ENCODE measurements at places on chromosomes 12 and 14.

DNA sequence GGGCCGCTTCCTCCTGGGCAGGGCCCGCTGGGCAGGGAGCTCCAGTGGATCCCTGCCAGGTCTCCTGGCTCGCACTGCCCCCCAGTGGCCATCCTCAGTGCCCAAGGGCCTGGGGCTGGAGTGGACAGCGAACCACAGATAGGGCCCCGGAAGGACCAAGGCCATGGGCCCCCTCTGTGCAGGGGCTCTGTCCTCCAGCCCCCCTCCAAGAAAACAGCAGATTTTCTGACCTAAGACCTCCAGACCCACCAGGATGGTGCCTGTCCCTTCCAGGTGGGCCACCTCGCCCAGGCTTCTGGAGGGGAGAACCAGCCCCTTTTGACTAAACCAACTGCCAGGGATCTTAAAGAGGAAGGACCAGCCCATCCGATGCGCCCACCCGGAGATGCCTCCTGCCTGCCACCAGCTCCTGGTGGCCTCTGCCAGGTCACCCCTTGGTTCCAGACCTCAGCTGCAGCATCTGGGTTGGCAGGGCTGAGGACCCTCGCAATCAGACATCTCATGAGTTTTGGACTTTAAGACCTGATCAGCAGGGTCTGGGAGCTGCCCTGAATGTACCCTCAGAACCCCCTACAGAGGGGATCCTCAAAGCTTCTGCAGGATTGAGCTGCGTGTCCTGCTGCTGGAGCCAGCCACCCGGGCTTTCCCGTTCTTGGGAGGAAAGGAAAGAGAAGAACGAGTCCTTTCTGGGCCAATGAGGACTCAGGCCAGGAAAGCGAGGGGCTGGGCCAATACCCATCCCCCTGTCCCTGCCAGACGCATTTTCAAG is 325.8 kb upstream of the DIO3 start:
- DNase-seq = peak; percentile 68

DNA sequence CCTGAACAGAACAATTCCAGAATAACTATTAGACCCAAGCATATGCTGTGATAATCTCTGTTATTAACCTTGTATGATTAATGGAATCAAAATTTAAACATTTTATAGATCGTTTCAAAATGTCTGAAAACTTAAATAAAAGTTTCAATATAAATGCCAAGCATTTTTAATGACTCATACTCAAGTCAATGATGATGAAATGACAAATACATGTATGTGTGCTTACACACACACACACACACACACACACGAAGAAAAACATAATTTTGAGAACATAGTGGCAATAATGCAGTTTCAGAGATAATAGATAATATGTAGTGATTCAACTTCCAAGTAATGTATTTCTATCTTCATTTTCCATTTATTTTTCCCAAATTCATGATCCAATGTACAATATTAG is 384.9 kb upstream of the FOXG1 start:
- no peak for DNase-seq

DNA sequence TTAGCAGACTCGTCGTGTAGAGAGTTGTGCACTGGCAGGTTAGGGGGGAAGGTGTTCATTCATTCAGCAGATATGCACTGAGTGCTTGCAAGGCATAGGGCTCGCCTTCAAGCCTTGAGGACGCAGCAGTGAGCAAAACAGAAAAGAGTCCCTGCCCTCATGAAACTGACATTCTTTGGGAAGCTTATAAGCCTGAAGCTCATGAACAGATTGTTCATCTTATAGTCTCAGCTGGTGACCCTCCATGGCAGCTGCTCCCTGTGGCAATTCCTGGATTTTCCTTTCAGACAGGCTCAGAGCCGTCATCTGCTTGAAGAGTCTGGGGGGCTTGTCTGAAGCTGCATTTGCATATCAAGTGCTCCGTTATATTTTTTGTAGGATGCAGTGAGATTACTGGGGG is 148.4 kb downstream of the PRKCH start:
- no peak for DNase-seq

DNA sequence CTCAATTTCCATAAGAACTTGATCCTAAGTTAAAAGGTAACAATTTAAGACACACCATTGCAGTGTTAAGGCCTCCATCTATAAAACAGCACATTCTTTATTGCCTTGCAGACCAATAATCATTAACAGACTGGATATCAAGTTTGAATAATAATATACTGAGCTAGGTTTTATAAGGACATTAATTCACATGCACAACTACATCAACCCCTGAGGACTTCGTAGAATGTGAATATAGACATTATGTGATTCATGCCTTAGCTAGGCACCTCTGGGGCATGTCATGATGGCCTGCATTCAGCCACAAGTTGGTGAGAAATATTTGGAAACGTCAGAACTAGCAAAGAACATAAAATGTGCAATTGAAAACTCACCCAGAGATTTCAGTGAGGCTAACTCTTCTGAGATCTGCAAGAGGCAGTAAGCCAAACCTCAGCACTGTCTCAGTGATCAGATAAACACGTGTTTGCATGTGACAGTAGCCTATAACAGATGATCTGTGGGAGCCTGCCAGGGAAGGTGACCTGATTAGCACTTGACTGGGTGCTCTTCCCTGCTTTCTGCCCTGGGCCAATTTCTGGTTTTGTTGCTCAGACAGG is 492.2 kb downstream of the FLRT2 start:
- DNase-seq = no peak

- DNase-seq = no peak
Observed at GRCh38 chr12:87518481-87518880, 510.7 kb downstream of the C12orf50 start.

- no peak for DNase-seq
Observed at GRCh38 chr12:68345763-68346162, 13.6 kb upstream of the MDM1 start.

GRCh38 chr14:101410126-101410525 is 151.2 kb upstream of the DIO3 start:
- no peak for DNase-seq

DNA sequence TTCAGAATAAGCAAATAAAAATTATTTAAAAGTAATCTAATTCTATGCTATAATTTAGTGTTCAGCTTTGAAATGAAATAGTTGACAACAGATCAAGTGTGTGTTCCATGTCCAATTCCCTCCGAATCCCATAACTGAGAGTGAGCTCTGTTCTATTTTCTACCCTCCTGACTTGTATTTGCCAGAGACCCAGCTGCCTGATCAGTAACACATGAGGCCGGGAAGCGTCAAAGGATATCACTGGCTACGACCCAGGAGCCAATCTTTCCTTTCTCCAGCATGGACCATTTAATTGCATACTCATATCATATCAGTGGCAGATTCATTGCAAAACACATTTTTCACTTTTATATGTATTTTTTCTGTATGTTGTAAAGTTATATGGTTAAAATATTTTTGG is 108.8 kb upstream of the TSPAN8 start:
- DNase-seq = no peak

DNA sequence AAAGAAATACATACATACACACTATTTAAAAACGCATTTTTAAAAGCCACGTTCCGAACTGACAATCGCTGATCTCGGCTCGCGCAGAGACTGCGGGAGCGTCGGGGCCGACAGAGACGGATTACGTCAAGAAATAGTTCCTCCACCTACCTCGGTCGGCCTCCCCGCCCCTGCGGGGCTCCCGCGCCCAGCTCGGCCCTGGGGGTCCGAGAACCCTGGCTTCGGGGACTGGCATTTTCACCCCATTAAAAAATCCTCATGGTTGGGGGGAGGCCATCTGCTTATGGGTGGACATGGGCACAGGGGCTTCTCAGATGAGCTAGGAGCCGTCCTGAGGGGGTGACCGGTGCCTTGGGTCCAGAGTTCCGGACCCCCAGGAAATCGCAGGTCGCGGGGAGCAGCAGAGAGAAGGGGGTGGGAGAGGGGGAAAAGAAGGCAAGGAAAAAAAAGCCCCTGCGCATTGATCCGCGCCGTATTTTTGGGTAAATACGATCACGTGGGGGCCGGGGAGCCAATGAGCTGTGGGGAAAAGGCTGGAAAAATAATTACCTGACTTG is 324 bp upstream of the HOXC9 start:
- peak; percentile 85 for DNase-seq

- DNase-seq = no peak
Observed at GRCh38 chr12:122790393-122791075, 16.2 kb downstream of the CCDC62 start.

DNA sequence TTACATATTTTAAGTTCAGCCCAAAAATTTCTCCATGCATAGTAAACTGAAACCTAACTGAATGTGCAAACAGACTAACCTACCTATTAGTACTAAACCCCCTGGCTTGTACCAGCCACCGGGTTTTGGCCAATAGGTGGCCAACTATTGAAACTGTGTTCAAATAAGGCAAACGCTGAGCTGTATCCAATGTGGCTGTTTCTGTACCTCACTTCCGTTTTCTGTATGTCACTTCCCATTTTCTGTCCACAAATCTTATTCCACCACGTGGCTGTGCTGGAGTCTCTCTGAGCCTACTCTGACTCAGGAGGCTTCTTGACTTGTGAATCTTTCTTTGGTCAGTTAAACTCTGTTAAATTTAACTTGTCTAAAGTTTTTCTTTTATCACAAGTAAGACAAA is 6.0 kb upstream of the FBXO34 start:
- no peak for DNase-seq

DNA sequence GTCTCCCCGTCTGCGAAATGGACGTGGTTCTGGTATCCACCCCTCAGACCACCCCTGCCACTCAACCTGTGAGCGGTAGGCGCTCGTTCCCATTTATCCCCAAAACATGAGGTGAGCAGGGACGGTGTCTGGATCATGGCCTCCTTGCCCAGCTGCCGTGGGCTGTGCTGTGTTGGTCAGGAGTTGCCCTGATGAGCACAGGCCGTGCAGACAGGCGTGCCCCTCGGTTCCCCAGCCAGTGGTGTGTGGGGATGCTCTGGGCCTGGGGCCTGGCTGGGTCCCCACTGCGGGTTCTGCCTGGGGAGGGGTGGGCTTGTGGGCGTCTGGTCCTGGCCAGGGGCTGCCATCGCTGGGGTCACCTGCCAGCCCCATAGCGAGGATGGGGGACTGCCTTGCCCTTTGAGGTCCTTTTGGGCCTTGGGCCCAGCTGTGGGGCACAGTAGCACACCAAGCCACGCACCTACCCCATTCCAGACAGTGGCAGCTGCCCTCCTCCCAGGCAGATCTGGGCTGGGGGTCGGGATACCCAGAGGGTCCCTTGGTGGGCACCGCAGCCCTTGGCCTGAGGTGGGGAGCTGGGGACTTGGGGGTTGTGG is 11.3 kb upstream of the PUS1 start:
- no peak for DNase-seq

- DNase-seq = no peak
Observed at GRCh38 chr14:68236582-68237458, 417.2 kb downstream of the RAD51B start.

DNA sequence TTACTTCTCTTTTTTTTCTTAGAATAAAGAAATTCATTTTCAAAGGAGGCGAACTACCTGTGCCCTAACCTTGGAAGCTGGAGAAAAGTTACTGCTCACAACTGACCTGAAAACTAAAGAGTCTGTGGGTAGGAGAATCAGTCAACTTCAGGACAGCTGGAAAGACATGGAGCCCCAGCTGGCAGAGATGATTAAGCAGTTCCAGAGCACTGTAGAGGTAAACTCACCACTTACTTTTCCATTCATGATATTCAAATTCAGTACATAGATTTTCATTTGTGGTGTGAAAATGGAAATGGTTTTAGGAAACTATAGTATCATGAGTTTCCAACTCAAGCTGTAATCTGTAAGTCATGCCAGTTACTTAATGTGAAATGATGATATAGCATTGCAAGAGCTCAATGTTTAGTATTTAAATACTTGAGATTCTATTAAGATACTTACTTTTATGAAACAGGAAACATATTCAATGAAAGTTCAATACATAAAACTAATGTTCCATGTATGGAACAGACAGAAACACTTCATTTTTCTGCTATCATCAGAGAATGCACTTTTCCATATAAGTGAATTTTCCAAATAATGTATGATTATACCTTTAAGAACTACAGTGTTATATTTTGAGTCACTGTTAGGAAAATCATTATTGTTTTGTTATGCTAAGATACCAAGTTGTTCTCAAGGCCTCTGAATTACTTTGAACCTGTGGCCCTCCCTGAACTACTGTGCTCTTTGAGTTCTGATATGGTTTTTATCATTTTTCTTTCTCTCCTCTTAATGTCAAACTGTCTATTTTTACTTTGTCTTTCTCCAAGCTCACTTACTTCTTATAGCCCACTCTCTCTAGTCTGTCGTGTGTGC is 119.0 kb downstream of the ESR2 start:
- DNase-seq = no peak

DNA sequence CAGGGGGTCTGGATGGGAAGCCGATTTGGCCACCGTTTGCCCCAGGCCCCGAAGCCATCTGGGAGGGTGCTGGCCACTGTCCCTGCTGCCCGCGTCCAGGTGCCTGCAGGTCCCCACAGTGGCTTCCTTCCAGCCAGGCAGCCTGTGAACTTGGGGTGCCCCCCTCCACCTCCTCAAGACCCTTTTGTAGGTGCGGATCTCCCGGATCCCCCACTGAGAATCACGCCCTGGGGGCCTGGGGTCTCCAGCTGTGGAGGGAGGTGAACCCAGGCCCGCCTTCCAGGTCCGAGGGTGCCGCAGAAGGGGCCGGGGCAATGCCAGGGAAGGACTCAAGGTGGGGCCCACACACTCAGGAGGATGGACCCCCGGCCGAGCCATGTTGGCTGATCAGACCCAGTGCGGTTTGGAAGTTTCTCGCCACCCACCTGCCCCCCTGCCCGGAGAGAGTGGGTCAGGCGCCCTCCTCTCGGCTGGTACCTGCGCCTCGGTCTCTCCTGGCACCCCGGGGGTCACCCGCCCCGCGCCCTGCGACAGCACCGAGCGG is 1.7 kb downstream of the MMP17 start:
- DNase-seq = no peak

- DNase-seq = no peak
Observed at GRCh38 chr14:61591862-61592261, 103.5 kb upstream of the HIF1A start.

- no peak for DNase-seq
Observed at GRCh38 chr12:19856389-19856788, 417.1 kb downstream of the AEBP2 start.

DNA sequence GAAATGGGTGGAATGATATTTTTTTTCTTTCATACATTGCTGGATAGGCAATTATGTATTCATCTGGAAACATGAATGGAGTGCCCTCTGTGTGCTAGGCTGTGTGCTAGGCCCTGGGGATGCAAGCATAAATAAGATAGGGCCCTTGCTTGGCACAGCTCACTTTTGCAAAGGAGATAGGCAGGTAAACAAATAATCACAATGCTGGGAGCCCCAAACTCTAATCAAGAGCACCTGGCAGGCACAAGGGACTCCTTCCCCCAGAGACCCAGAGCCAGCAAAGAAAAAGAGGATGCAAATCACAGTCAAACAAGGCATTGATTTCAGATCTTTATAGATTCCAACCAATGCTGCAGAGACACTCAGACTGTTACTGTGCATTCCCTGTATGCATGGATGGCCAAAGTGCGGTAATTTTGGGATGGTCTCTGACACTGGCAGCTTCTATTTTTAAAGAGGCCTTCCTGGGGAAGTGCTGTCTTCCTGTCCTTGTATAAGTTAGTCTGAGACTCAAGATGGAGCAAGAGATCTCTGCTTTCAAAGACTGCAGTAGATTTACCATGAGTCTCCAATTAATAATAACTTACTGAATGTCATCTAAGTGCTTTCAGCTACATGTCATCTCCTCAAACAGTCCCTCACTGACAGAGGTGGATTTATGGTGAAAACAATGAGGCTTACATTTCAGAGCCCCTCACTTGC is 45.1 kb upstream of the CPM start:
- no peak for DNase-seq

- DNase-seq = no peak
Observed at GRCh38 chr12:75184516-75184915, 25.1 kb downstream of the KCNC2 start.

- DNase-seq = no peak
Observed at GRCh38 chr12:29763301-29763683, 20.4 kb downstream of the TMTC1 start.

- DNase-seq = no peak
Observed at GRCh38 chr12:34190054-34190453, 167.8 kb downstream of the ALG10 start.
